ENCODE measurements at places on chromosomes 7 and 10.

GRCh38 chr7:2247141-2247995 lies 5.3 kb downstream of the NUDT1 start:
- no peak for DNase-seq

GRCh38 chr10:127882801-127883459 lies 9.8 kb downstream of the CLRN3 start:
- no peak for DNase-seq

- no peak for DNase-seq
These were observed 5.7 kb downstream of the TNS3 start for GRCh38 chr7:47576031-47576865.

DNA sequence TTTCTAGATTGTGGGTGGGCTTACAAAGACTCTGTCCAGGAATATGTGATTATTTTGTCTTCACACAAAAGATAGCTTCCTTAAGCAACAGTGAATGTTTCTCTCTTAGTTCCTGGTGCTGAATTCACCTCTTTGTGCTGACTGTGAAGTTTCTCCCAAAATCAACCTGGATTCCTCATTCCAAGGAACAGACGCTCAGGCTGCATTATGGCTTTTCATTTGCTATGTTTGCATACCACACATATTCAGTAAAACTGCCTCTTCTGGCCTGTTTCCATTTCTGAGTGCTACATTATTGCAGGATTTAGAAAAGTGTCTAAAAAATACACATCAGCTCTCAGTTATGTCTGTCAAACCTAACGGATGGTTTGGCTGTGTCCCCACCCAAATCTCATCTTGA lies 21.5 kb downstream of the MACROH2A2 start:
- no peak for DNase-seq

DNA sequence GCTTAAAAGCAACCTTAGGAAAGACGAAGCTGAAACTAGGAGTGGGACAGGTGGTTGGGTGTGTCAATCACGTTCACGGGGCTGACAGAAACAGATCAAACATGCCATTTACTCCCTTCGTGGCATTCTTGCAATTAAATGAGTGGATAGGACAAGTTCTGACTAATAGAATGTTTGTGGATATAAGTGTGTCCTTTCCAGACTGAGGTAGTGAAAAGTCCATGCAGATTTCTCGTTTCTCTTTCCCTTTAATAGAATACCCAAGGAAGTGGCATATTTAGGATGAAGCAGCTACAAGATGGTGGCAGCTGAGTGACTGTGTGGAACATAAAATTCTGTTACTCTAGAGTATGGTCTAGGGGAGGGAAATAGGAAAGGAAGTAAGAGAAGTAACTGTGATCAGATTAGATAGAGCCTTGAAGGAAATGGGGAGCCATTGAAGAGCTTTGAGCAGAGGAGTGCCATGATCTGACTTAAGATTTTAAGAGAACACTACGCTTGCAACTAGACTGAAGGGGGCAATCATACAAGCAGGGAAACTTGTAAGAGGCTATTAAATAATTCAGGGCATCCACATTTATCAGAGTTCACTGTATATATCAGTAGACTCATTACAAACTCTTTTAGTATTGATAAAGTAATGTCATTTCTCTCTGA lies 46.3 kb upstream of the HYAL4 start:
- no peak for DNase-seq

- DNase-seq, result no peak
These were observed 5.8 kb downstream of the TAF5 start for GRCh38 chr10:103373544-103373943.

DNA sequence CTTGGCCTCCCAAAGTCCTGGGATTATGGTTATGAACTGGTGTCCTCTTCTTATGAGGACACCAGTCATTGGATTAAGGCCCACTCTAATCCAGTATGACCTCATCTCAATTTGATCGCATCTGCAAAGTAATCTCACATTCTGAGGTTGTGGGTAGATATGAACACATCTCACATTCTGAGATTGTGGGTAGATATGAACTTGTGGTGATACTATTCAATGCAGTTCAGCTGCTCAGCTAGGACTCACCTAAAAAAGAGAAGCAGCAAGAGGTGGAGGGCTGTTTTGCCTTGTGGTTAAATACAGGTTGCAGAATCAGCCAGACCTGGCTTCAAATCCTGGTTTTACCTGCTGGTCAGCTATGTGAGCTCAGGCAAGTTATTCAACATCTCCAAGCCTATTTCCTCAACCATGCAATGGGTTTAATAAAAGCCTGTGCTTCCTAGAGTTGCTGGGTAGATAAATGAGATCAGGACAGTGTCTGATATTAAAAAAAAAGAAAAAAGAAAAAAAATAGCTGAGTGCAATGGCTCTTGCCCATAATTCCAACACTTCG lies 8.5 kb upstream of the BAG3 start:
- DNase-seq, result no peak

DNA sequence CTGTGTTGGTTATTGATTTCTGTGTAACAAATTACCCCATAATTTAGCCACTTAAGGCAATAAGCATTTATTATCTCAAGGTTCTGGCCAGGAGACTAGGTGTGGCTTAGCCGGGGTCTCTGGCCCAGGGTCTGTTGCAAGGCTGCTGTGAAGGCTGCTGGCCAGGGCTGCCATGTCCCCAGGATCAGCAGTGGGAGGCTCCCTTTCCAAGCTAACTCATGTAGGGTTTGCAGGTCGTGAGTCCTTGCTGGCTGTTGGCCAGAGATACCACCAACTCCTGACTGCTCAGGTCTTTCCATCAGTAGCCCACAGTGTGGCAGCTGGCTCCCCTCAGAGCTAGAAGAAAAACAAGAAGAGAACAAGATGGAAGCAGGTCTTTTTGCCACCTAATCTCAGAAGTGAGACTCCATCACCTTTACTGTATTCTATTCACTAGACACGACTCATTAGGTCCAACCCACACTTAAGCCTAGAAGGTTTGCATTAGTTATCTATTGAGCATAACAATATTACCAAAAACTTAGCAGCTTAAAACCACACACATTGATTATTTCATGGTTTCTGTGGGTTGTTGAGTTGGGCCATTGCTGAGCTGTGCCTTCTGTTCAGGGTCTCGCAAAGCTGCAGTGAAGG lies 185.6 kb downstream of the PFKFB3 start:
- no peak for DNase-seq

DNA sequence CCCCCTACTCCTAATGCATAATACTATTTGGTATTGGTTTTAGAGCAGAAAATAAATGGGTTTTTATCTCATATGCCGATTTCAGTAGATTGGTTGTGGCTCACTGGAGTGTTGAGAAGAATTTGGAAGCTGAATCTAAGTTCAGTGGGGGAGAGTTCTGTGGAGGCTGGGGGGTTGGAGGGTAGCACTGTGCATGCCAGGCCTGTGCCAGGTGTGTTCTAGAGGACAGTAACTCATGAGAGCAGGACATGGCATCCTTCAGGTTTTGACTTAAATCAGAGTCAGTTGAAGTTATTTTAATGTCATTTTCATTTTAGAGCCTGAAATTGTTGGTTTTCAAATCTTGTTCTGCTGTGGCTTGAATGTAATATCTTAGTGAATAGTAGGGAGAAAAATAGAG lies 79.5 kb downstream of the EEPD1 start:
- DNase-seq, result no peak

DNA sequence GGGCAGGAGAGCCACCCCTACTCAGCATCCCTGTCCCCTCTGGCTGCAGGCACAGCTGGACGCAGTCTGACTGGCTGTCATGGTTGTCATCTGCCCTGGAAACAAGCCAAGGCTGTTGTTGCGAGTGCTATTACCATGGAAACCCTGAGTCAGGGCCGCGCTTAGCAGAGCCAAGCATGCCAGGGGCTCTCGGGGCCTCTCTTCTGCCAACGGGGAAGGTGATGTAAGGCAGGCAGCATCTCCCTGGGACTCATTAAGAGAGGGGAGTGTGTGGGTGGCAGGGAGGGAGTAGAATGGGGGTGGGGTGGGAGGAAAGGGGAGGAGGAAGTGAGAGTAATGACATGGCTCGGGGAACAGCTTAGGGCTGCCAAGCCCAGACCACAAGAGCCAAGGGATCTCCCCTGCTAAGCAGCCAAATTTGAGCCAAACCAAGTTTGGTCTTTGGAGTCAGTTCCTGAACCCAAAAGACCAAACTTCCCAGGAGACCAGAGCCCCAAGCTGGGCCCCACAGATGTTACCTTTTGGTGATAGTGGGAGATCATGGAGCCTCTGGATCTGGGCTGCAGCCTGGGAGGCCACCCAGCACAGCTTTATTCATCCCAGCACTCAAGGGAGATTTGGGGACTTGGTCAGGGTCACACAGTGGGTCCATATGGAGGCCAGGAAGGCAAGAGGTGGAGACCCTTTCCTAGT lies 67.6 kb downstream of the TMEM130 start:
- DNase-seq, result no peak

GRCh38 chr10:3668276-3668965 lies 116.6 kb downstream of the KLF6 start:
- DNase-seq, result no peak

DNA sequence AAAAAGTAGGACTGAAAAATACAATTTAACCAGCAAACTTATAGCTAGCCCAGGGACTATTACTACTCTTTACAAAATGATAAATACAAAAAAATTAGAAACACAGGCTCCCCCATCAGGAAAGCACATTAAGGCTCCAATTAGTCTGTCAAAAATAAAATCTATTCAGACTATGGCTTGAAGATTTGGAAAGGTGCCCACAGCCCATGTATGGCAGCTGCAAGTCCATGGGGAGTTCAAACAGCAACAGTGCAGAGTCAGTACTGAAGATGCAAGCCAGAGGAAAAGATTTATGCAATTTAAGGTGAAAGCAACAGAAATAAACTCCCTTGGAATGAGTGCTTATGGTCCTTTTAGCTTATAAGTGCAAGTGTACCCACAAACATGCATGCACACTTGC lies 29.7 kb downstream of the IMMP2L start:
- DNase-seq, result no peak

GRCh38 chr7:151716323-151716722 lies 160.6 kb downstream of the PRKAG2 start:
- no peak for DNase-seq

DNA sequence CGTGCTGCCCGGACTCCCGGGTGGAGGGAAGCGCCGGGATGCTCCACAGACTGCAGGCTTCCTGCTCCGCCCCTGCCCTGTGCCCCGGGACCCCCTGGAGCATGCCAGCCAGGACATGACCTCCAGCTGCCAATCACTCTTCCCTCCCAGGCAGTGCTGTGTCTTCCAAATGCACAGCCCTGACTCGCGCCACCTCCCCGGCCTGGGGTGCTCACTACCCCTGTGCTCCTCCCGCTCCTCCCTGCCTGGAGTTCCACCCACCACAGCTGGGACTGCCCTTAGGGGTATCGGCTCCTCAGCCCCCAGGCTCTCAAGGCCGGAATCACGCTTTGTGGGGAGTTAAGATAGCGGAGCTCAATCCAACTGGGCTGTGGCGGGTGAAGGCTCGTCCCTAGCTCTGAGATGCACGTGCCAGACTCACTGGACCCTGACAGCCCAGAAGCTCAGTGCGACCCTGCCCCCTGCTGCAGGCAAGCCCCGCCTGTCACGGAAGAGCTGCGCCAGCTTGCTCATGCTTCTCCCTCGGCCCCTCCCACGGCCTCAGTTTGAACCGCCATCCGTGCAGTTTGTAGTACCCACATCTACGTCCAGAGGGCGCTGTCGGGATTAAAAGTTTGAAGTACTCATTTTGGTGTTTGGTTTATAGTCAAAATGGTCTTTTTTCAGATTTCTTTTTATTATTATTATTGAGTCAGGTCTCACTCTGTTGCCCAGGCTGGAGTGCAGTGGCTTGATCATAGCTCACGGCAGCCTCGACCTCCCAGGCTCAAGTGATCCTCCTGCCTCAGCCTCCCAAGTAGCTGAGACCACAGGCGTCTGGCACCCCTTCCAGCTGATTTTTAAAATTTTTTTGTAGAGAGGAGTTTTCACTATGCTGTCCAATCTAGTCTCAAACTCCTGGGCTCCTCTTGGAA lies 142.5 kb upstream of the TCERG1L start:
- no peak for DNase-seq

DNA sequence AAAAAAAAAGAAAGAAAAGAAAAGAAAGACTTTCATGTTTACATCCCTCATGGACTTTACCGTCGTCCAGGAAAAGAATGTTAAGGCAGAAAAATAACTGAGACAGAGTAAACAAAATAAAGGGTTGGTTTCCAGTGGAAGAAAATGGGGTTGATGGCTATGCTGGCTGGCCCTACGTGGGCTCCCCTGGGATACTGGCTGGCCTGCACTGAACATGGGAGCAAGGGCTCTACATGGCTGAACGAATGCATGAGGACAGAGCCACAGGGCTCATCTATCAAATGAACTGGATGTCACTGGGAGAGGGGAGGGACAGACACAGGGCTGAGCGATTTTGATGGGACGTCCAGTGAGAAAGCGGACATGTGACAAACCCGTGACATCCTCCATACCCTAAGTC lies 2.5 kb upstream of the UCMA start:
- no peak for DNase-seq
